ENCODE measurements at places on chromosomes 2 and 18.

DNA sequence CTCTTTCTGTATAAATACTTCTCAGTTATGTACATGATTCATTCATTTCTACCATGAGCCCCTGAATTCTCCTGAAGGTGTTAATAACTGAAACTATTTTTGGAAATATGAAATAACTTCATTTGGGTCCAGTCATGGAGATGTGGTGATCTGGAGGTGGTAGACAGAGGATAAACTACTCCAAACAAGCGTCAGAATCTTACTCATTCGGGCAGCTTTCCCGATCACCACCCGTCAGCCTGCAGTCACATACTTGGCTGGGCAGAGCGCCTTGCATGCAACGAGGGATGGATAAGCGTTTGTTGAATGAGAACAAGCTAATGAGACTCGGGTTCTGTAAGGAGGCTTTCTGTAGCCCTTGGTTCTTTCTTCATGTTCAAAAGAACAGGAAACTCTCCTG, 222.7 kb downstream of the CD226 start:
- no peaks in the 10 kb centered on the region for H3K4me1 ChIP-seq
- no peak overlapping the region for H3K4me3 ChIP-seq
- no peaks in the 10 kb centered on the region for H3K27me3 ChIP-seq
- no peaks in the 10 kb centered on the region for H3K36me3 ChIP-seq
- DNase-seq, result no peak

DNA sequence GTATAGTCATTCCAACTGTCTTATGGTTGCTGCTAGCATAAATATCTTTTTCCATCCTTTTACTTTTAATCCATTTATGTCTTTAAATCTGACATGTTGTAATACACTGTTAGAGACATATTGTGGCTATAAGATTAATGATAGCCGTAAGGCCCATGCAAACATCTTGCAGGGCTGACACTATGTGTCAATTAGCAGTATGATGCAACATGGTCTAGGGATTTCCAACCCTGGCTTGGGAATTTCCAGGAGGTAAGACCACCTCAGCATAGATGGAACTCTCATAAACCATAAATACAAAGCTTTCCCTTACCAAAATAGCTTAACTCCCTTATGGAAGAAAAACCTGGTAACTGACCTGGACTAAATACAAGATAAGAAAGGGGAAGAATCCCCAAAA, 16.5 kb downstream of the SCLY start:
- H3K27me3 ChIP-seq, result no peaks in the 10 kb centered on the region
- H3K4me1 ChIP-seq, result no peaks in the 10 kb centered on the region
- DNase-seq, result no peak
- H3K4me3 ChIP-seq, result no peak overlapping the region
- peaks cover 15% of the 10 kb centered on the region for H3K36me3 ChIP-seq
- H3K27ac ChIP-seq, result no peak overlapping the region

- H3K36me3 ChIP-seq, result no peaks in the 10 kb centered on the region
- H3K27me3 ChIP-seq, result peaks cover 26% of the 10 kb centered on the region
- DNase-seq, result peak; percentile 6
- no peak overlapping the region for H3K4me3 ChIP-seq
Measured at GRCh38 chr2:72927619-72928550, 10.6 kb downstream of the EMX1 start.

DNA sequence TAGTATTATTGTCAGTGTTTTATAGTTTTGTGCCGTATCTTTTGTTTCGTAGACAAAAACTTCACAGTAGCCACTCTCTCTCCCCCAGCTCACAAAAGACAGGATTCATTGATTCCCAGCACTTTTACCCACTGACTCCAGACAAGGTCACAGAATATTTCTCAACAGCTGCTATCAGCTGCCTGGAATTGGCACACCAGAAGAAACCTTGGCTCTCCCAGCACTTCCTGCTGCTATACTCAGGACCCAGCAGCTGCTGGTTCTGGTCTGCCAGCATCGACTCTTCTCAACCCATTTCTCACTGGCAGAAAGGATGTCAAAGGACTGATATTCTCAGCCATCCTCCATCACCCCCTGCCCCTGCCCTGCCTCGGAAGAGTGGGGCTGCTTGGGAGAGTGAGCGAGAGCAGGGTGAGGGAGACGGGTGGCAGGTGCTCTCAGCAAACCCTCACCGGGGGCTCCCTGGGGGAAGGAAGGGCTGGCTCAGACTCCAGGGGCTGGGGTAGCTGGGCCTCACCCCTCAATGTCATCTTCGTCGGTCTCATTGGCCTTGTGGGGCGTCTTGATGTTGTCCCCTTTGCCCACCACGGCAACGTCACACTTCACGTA, 6.1 kb upstream of the OTOF start:
- no peak for DNase-seq
- no peak overlapping the region for H3K27ac ChIP-seq
- H3K36me3 ChIP-seq, result no peaks in the 10 kb centered on the region
- H3K27me3 ChIP-seq, result no peaks in the 10 kb centered on the region
- no peak overlapping the region for H3K4me3 ChIP-seq
- no peaks in the 10 kb centered on the region for H3K4me1 ChIP-seq

GRCh38 chr2:110153416-110153815, 37.8 kb upstream of the MALL start:
- H3K4me3 ChIP-seq, result no peak overlapping the region
- H3K4me1 ChIP-seq, result peaks cover 4% of the 10 kb centered on the region
- no peak overlapping the region for H3K27ac ChIP-seq
- no peaks in the 10 kb centered on the region for H3K36me3 ChIP-seq
- no peaks in the 10 kb centered on the region for H3K27me3 ChIP-seq

DNA sequence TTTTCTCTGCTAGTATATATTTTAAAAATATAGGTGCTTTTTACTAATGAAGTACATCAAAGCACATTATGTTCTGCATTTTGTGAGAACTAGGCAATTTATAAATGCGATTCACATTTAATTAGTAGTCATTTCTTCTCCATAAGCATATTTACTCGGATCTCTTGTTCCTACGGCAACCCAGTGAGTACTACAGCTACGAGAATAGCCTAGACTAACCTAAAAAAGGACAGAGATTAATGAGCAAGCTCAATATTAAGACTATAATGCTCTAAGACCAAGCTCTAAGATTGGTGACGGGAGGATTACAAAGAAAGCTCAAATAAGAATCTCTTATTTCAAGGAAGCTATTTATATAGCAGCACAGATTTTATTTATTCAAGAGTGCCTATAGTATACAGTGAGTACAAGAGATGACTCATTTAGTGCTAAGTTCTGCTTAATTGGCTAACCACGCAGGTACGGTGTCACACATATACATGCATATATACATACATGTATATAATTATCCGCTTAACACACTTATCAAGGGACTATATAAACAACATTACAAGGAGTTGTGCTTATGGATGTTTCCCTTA, 364.7 kb downstream of the GPD2 start:
- H3K4me3 ChIP-seq, result no peak overlapping the region
- no peak overlapping the region for H3K27ac ChIP-seq
- no peak for DNase-seq
- no peaks in the 10 kb centered on the region for H3K4me1 ChIP-seq
- no peaks in the 10 kb centered on the region for H3K36me3 ChIP-seq
- no peaks in the 10 kb centered on the region for H3K27me3 ChIP-seq

GRCh38 chr2:130310881-130311280, 31.8 kb upstream of the IMP4 start:
- H3K4me3 ChIP-seq, result no peak overlapping the region
- no peaks in the 10 kb centered on the region for H3K36me3 ChIP-seq
- no peak overlapping the region for H3K27ac ChIP-seq
- H3K4me1 ChIP-seq, result no peaks in the 10 kb centered on the region
- DNase-seq, result no peak

DNA sequence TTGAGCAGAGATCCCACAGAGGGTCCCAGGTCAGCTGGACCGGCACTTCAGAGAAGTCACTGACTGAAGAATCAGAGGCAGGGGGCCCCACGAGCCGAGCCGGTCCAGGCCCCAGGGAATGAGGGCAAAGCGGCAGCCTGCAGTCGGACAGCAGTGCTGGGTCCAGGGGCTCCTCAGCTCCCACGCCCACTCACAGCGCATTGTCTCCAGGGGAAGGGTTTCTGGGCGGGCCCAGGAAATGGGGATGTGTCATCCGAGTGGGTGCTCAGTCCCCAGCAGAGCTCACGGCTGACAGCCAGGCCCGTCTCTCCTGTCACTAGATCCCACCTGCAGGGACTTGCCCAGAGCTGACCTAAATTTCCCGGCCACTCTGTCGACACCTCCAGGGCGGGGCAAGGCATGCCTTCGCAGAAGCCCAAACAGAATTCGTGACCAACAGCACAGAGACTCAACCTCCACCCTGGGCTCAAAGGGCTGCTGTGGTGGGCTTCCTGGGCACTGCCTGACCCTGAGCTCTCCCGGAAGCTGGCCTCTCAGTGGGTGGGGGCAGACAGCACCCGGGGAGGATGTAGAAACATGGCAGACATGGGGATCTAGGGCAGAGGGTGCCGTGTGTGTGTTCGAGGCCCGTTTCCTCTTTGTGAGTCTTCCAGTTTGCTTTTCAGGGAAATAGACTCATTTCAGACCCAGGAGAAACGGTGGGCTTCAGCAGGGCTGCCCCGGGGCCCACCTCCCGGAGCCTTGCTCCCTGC, 42.1 kb upstream of the TAF1B start:
- H3K36me3 ChIP-seq, result no peaks in the 10 kb centered on the region
- peak; percentile 83 for DNase-seq
- peak overlapping the region; percentile 60 for H3K27ac ChIP-seq
- H3K4me3 ChIP-seq, result no peak overlapping the region
- peaks cover 25% of the 10 kb centered on the region for H3K4me1 ChIP-seq
- H3K27me3 ChIP-seq, result no peaks in the 10 kb centered on the region

- H3K4me3 ChIP-seq, result no peak overlapping the region
- no peaks in the 10 kb centered on the region for H3K27me3 ChIP-seq
- H3K36me3 ChIP-seq, result no peaks in the 10 kb centered on the region
- DNase-seq, result no peak
- H3K27ac ChIP-seq, result no peak overlapping the region
Measured at GRCh38 chr18:33470216-33470615, 29.7 kb upstream of the CCDC178 start.

- H3K27me3 ChIP-seq, result no peaks in the 10 kb centered on the region
- no peak overlapping the region for H3K27ac ChIP-seq
- no peaks in the 10 kb centered on the region for H3K4me1 ChIP-seq
- no peak for DNase-seq
- H3K4me3 ChIP-seq, result no peak overlapping the region
Measured at GRCh38 chr2:196951973-196952372, 25.5 kb upstream of the PGAP1 start.

- H3K4me1 ChIP-seq, result no peaks in the 10 kb centered on the region
- no peak overlapping the region for H3K4me3 ChIP-seq
- H3K27ac ChIP-seq, result no peak overlapping the region
- no peaks in the 10 kb centered on the region for H3K27me3 ChIP-seq
Measured at GRCh38 chr2:165144315-165144714, 59.5 kb downstream of the SCN3A start.

GRCh38 chr2:31467426-31467825, 52.9 kb upstream of the XDH start:
- no peaks in the 10 kb centered on the region for H3K4me1 ChIP-seq
- no peaks in the 10 kb centered on the region for H3K27me3 ChIP-seq
- no peak for DNase-seq

DNA sequence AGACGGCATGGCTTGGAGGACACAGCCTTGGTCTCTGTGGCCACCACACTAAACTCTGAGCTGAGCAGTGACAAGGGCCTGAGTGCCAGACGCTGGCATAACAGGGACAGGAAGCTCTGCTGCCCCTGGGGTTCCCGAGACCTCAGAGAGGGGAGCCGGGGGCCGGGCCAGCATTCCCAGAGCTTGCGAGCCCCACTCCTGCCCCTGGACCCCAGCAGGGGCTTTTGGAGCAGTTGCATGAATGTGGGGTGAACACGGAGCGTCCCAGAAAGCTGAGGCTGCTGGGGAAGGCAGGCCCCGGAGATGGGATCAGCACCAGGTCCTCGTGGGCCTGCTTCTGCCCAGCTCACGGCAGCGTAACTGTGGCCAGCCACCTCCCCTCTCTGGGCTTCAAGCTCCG, 7.6 kb upstream of the ERFE start:
- no peak overlapping the region for H3K27ac ChIP-seq
- no peaks in the 10 kb centered on the region for H3K4me1 ChIP-seq
- DNase-seq, result peak; percentile 73
- no peaks in the 10 kb centered on the region for H3K36me3 ChIP-seq
- H3K4me3 ChIP-seq, result no peak overlapping the region
- no peaks in the 10 kb centered on the region for H3K27me3 ChIP-seq

DNA sequence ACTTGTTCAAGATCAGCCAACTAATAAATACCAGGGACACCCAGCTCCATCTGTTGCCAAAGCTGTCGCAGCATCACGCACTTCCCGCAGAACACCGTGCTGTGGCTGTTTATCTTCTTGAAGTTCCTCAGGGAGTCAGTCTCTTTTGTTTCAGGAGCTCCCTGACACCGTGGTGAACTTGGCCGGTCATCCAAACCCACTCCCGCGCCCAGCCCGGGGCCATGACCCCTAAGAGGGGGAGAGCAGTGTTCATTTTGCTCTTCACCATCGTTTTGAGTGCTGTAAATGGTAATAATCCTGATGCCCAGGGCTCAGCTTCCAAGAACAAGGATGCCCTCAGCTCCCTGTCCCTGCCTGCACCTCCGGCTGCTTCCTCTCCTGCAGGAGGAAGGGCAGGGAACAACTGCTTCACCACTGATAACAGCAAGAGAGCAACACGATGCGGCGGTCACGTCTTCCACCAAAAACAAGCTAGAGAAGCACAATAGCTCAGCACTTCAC, 131.4 kb downstream of the SEPTIN10 start:
- peak overlapping the region; percentile 49 for H3K27ac ChIP-seq
- peaks cover 20% of the 10 kb centered on the region for H3K4me1 ChIP-seq
- H3K27me3 ChIP-seq, result no peaks in the 10 kb centered on the region
- no peak for DNase-seq

GRCh38 chr2:175431101-175431946, 249.8 kb upstream of the ATP5MC3 start:
- no peaks in the 10 kb centered on the region for H3K27me3 ChIP-seq
- no peaks in the 10 kb centered on the region for H3K4me1 ChIP-seq
- H3K4me3 ChIP-seq, result no peak overlapping the region
- no peaks in the 10 kb centered on the region for H3K36me3 ChIP-seq
- no peak overlapping the region for H3K27ac ChIP-seq

DNA sequence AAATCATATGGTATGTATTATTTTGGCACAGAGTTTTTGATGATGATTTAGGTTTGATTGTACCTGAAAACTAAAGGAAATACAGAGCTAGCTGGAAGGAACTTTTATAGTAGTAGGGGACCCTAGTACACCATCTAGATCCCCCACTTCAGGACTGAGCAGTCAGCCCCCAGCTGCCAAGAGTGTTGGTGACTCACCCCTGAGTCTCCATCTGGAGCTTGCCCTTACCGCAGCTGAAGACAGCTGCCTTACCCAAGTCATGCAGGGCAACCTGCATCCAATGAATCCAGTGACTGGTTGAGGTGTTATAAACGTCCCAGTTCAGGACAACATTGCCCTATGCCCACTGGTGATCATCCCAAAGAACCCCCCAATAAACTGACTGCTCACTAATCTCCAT, 15.3 kb downstream of the PMS1 start:
- no peak overlapping the region for H3K4me3 ChIP-seq
- peaks cover 6% of the 10 kb centered on the region for H3K36me3 ChIP-seq
- H3K27ac ChIP-seq, result no peak overlapping the region
- DNase-seq, result no peak
- H3K27me3 ChIP-seq, result no peaks in the 10 kb centered on the region

GRCh38 chr2:165897726-165898125, 55.9 kb downstream of the TTC21B start:
- no peak overlapping the region for H3K27ac ChIP-seq
- no peaks in the 10 kb centered on the region for H3K27me3 ChIP-seq
- no peak for DNase-seq
- H3K36me3 ChIP-seq, result no peaks in the 10 kb centered on the region

Measured in upper lobe of left lung (tissue), 6 donors.